ENCODE measurements at places on chromosomes 12 and 14. TPM values are rescaled to one million over a fixed set of nuclear protein-coding genes. Genes with fewer than 3 reads are reported as not detected.

MYO1A gene
- total RNA-seq = 0.31 TPM

P2RX2 gene
- total RNA-seq = 0.10 TPM

MFAP5 gene
- not detected for total RNA-seq

GDF11 gene
- 1.8 TPM for total RNA-seq

OXA1L gene
- total RNA-seq = 128 TPM

CBLN3 gene
- total RNA-seq = 0.84 TPM

ALDH2 gene
- total RNA-seq = 55.2 TPM

KRT80 gene
- not detected for total RNA-seq

OTX2 gene
- not detected for total RNA-seq

COCH gene
- 0.52 TPM for total RNA-seq

NAV3 gene
- total RNA-seq = under 0.01 TPM

PLCZ1 gene
- total RNA-seq = not detected

NFE2 gene
- 9.4 TPM for total RNA-seq

SPTB gene
- 1.5 TPM for total RNA-seq

ITGB7 gene
- total RNA-seq = 49.8 TPM

NXPH4 gene
- not detected for total RNA-seq

TMEM52B gene
- 1.4 TPM for total RNA-seq
